Type B pancreatic cell (in vitro differentiated cells): ENCODE measurements at places on chromosomes 6 and 20.

DNA sequence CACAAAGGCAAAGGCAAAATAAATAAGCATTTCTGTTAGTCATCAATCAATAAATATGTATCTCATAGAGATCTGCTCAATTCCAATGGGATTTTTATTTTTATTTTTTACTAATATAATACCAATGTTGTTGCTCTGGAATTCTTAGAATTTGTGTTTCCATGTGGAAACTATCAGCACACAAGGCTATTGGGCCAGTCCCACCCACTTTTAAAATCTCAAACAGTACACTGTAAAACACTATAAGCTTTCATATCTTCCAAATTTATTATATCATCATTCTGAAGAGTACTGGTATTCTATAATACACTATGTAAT is 563.8 kb upstream of the MARCKS start:
- no peak for DNase-seq

- peak; percentile 97 for DNase-seq
Measured at GRCh38 chr6:10722820-10723566, at the start of gene TMEM14C. Gene TMEM14C, plus strand, starts transcription at chr6:10723070. Its CDS starts 1,544 bp downstream, at chr6:10724614.

- no peak for DNase-seq
Measured at GRCh38 chr6:45677381-45678284, 299.9 kb upstream of the SUPT3H start.

- no peak for DNase-seq
Measured at GRCh38 chr6:41122373-41122772, 31.8 kb downstream of the TREML1 start.

DNA sequence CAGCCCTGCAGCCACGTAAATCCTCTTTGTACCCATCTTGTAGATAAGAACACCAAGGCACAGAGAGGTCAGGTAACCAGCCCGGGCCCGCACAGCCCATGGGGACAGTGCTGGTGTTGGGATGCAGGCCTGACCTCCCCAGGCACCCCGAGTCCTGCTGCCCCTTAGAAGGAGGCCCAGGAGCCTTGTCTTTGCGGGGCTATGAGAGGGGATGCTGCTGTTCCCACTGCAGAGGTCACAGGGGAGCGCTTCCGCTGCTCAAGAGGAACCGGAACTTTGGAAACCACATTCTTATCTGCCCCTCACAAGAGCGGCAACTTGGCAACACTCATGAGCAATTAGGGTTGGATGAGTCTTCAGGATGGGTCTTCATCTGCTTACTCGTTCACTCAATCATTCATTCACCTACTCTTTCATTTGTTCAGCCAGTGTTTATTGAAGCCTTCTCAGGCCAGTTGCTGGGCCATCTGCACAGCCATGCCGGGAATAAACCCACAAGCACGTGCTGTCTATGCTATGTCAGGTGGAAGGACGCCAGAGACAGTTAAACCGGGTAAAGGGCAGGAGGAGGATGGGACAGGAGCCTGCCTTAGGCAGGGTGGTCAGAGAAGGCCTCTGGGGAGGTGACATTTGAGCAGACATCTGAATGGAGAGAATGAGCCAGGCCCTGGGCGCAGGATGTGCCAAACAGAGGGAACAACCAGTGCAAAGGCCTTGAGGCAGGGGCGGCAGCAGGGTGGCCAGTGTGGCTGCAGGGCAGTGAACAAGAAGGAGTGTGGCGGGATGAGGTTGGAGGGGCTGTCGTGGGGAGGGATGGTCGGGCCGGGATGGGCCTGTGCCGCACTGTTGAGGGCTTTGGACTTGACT is 60.8 kb downstream of the RBM38 start:
- DNase-seq, result no peak

- no peak for DNase-seq
Measured at GRCh38 chr6:132316970-132317369, 84.3 kb downstream of the MOXD1 start.

- no peak for DNase-seq
Measured at GRCh38 chr6:81465859-81466258, 286.6 kb downstream of the TENT5A start.

GRCh38 chr6:167896648-167897047 is 69.9 kb downstream of the AFDN start:
- no peak for DNase-seq

- no peak for DNase-seq
Measured at GRCh38 chr6:37756135-37756534, 58.5 kb upstream of the MDGA1 start.

- DNase-seq, result no peak
Measured at GRCh38 chr20:63238514-63239125, 2.9 kb downstream of the BIRC7 start.

GRCh38 chr6:107697682-107698081 is 126.4 kb downstream of the SCML4 start:
- DNase-seq, result no peak

DNA sequence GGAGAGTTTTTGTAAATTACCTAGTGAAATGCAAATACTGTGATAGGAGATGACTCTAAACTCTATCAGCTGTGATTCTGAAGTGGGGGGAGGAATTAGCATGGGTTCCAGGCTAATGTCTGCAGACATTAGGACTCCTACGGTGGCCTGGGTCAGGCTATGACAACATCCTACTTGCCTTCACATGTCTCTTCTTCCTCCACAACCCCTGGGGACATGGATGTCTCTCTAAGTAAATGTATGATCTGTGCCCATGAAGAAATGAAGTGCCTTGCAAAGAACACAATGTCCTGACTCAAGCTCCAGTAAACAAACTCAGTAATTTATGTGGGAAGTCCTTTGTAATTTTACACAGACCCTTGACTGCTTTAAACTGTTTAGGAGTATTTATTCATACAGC is 165.8 kb upstream of the EEF1E1 start:
- no peak for DNase-seq

DNA sequence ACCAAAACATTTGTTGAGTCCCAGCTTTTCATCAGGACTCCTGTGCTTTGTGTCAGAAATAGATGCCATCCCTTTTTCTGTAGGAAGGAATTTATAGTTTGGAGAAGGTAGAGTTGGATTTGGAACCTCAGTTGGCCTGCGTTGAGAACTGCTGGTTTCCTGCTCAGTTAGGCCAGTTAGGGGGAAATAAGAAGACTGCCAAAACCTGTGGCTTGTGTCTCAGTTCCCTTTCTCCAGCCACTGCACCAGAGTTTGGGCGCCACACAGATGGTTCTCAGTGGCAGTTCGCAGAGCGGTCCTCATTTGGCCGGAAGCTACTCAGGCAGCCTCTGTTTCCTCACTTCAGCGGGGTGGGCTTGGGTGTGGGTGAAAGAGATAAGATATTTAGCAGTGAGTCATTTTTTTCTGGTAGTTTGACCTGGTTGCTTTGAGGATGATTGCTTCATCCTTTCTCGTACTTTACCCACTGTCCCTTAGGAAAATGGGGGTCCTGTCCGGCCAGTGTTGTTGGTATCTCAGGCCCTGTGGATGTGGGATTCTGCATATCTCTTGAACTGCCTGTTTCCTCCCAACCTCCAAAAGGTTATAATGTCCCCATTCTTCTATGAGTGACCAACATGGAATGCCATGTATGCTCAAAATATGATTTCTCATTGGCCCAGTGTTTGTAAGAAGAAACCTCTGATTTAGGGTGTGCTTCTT is 53.7 kb downstream of the JARID2 start:
- DNase-seq, result no peak

DNA sequence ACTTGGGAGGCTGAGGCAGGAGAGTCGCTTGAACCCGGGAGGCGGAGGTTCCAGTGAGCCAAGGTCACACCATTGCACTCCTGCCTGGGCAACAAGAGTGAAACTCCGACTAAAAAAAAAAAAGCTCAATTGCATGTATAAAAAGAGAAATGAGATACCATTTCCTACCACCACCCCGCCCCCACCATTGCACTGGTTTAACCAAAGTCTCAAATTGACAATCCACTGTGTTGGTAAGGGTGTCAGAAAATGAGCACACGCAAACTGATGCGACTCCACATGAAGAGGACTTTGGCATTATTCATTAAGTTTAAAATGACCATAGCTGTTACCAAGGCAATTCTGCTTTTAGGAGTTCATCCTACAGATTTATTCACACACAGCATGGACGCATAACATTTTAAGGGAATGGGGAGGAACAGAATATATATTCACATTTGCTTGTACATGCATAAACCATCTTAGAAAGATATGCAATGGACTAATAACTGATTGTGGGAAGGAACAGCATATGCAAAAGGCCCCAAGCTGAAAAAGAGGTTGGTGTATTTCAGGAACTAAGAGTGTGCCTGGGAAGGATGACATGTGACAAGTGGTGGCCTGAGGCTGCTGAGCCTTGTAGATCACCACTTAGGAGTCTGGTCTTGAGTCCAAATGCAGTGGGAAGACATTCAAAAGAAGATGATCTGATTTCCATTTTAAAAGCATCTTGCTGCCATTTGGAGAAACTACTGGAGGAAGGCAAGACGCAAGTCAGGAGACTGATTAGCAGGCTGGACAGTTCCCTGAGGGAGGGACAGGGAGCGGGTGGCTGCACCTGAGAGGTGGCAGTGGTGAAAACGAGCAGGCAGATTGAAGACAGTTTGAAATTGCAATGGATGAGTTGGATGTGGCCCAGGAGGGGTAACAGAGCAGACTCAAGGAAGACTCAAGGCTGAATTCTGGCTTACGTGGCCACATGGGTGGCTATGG is 37.2 kb upstream of the PTPN1 start:
- no peak for DNase-seq

DNA sequence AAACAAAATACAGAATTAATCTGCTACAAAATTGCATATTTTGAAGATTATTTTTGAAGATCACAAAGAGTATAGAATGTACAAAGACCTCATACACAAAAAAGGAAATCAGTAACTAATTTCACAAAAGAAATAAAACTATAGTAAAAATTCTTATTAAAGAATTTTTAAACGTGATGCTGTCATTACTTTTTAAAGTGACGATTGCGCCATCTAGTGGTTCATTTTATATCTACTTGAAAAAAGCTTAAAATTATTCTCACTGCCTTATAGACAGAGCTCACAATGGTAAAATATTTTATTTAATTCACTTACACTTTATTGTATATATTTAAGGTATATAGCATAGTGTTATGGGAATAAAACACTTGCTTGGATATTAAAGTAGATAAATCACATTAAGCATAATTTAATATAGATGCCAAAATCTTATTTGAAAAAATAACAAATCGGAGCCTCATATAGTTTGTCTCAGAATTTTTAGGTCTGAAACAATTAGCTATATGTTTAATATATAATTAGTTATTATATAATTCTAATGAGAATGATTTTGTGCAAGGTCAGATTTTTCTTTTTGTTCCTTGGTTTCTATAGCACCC is 128.8 kb downstream of the PHF3 start:
- no peak for DNase-seq
